ENCODE measurements at places on chromosomes 6 and 20.
A peak's percentile ranks its signal among the peaks of the same experiment; 100 is the strongest.

- no peak for DNase-seq
Observed at GRCh38 chr6:139882977-139883728, 508.7 kb upstream of the CITED2 start.

- DNase-seq, result peak; percentile 10
Observed at GRCh38 chr20:32031007-32031958, 20.8 kb upstream of the HCK start.

DNA sequence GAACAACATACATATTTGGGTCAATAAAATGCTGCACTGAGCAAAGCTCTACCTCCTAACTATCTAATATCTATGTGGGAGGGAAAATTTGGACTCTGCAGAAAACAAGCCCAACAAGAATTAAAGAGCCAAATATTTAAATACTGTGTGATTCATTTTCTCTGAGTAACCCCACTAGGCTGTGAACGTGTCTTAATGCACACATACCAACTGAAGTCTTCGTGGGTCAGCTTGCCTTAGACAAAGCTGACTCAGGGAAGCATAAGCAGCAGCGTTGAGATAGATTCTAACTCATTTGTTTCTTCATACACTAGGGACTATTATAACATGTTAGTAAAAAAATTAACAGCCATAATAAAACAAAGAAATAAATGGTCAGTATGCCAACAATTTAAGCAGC lies 114.3 kb downstream of the GJA1 start:
- DNase-seq, result no peak

DNA sequence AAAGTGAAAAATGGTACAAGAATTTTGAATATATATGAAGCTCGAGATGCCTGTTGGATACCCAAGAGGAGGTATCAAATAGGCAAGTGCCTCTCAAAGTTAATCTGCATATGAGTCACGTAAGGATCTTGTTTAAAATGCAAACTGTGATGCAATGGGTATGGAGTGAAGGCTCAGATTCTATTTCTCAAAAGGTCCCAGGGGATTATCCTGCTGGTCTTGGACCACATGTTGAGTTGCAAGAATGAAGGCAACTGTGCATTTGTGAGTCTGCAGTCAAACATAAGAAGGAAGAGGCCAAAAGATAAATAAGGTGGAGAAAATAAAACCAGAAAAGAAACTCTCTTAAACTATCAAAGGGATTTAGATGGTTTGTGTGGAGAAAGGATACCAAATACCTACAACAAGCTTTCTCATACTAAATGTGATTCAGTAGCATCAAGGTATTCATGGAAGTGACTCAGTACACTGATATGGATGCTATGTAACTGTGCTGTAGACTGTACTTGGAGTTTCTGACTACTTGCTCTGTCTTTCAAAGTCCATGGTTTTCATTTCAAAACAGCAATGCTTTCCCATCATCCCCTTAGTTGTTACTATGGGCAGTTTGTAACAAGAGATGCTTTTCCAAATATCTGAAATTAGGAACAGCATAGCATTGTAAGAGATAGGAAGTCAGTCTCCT lies 106.3 kb downstream of the GFRAL start:
- DNase-seq, result no peak

- no peak for DNase-seq
Observed at GRCh38 chr6:135063926-135064325, 9.3 kb upstream of the HBS1L start.

GRCh38 chr6:25585225-25585624 lies 66.8 kb upstream of the SCGN start:
- no peak for DNase-seq

Data from effector memory CD4-positive, alpha-beta T cell (primary cell).